ENCODE measurements at places on chromosomes 12 and 14.

DNA sequence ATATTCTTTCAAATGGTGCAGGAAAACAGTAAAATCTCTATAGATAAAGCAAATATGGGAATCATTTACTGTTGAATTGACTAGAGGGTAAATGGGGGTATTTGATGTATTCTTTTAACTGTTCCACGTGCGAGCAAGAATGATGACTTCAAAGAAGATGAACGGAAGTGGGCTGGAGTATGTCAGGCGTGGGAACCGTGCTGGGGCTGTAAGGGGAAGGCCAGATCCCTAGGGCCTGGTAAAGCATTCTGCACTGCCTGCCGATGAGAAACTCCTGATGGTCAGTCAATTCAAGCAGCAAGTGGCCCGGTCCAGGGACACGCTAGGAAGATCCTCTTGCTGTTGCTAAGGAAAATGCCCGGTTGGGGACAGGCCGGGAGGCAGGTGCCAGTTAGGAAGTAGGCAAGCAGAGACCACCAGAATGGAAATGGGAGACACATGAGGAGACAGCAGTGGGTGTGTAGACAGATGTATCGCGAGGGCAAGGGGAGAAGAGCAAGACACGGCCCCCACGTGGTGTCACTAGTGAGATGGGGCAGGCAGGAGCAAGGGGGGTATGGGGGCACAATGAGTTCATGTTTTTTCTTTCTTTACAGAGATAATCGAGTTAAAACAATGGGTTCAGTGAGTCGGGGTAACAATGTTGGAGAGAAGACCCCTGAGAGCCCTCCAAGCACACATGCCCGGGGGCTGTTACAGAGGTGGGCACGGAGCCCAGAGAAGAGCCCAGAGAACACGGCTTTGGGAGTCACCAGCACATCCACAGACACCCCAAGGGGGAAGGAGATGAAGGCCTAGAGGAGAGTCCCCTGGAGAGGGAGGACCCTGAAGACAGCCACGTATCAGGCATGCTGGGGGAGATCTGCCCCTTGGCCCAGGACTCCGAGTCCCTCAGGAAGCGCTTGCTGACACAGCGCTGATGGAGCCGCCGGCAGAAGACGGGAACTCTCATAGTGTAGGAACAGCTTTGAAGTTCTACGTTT lies 37.2 kb downstream of the FBXO21 start:
- peak; percentile 19 for DNase-seq

- DNase-seq, result peak; percentile 64
These were observed 323.4 kb downstream of the VRK1 start for GRCh38 chr14:97120611-97121031.

DNA sequence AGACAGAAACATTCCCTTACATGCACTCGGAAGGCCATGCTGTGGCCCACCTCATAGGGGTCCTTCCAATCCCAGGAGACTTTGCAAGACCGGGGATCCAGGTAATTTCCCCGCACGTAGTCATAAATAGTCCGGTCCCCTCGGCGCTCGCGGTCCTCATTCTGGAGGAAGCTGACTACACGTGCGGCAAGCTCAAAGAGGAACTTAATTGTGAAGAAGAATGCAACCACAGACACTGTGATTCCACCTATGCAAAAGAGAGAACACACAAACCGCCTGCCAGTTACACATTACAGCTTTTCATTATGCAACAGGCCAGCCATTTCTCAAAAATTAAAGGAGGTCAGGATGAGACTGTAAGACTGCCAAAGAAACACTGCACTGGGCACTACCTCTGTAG lies 28.4 kb downstream of the AREL1 start:
- DNase-seq, result peak; percentile 24

DNA sequence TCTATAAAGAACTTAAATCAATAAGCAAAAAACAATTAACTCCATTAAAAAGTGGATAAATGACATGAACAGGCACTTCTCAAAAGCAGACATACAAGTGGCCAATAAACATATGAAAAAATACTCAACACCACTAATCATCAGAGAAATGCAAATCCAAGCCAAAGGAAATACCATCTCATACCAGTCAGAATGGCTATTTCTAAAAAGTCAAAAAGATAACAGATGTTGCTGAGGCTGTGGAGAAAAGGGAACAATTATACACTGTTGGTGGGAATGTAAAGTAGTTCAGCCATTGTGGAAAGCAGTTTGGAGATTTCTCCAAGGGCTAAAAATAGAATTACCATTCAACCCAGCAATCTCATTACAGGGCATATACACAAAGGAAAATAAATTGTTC lies 234.5 kb upstream of the PLXNC1 start:
- DNase-seq, result no peak

- no peak for DNase-seq
These were observed 101.8 kb upstream of the EGLN3 start for GRCh38 chr14:34052658-34053014.

DNA sequence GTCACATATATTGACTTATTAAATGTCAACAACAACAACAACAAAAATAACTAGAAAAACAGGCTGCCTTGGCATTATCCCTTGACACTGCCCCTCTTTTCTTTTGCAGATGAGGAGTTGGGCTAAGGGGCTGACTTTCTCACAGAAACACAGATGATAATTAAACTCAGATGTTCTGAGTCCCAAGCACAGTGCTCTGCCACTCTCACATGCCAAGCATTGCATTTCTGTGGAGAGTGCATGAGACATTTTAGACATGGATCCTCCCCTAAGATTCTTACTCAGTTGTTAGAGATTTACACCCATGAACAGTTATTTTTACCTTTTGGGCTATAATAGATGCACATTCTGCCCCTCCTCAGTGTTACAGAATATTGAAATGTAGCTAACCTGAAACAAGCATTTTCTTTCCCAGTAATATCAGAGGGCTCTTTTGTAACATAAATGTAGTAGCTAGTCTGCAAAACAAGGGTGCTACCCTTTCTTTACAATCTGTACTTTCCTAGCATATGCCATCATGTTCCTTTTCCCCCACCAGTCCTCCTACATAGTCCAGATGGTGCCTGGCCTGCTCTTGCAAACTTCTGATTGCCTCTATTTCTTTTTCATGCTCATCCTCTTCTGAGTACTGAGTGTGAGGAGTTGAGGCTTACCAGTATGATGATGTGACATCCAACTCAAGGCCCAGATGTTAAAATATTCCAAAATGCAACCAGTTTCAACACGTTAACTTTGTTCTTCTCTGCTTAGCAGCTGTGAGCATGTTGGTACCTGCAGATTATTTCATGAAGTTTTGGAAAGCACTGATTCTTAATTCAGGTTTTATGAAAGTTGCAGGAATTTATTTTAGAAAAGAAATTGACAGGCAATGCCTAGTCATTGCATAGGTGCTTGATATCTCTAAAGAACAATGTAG lies 125.0 kb upstream of the ATP2B1 start:
- no peak for DNase-seq

DNA sequence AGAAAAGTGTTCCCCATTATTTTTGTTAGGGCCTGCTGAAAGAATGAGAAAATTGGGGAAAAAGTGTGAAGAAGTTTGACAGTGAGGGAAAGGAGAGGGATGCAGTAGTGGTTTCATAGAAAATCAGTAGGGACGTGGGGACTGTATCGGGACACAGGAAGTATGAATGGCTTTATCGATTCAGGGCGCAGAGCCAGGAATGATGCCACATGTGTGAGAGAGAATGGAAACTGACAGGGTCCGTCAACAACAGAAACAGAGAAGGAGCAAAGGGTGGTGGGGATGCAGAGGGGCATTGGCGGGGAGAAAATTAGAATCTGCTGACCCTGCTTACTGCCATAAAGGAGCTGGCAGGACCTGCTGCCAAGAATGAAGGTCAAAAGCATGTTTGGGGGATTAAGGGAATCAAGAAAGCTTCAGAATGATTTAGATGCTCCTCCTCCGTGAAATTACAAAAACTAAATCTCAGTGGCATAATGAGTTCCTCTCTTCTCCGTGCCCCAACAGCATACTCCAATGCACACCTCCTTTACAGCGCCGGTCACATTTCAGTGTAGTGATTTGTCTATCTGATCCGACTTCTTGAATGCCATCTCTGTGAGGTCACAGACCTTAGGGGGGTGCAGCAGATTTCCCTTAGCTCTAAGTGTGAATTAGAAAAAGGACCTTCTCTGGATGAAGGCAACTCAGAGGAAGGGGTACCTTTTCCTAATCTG lies 92.6 kb downstream of the EMP1 start:
- no peak for DNase-seq

DNA sequence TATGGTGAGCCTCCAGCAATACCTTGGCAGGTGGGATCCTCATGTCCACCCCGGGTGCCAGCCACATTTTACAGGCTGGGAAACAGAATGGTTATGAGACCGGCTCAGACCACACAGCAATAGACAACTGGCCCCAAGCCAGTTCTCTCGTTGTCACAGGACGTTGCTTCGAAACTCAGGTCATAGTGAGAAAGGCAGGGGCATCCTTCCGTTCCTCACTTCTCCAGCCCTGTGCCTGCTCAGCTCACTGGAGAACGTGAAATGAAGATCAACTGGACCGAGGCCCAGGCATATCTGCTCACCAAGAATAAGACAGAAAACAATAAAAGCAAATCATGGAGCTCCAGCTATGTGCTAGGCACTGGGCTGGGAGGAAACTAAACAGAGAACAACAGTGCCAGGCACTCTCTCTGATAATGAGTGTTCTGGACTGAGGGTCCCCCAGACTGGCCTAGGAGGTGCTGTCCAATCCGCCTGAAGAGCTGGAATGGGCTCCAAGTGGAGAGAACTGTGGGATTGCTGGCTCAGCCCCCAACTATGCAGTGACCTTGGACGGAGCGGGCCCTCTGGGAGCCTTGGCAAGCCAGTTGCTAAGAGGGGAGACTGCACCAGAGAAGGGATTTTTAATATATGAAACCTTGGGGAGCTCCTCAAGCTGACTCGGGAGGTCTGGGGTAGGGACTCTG lies 18.8 kb upstream of the FAIM2 start:
- DNase-seq, result no peak

DNA sequence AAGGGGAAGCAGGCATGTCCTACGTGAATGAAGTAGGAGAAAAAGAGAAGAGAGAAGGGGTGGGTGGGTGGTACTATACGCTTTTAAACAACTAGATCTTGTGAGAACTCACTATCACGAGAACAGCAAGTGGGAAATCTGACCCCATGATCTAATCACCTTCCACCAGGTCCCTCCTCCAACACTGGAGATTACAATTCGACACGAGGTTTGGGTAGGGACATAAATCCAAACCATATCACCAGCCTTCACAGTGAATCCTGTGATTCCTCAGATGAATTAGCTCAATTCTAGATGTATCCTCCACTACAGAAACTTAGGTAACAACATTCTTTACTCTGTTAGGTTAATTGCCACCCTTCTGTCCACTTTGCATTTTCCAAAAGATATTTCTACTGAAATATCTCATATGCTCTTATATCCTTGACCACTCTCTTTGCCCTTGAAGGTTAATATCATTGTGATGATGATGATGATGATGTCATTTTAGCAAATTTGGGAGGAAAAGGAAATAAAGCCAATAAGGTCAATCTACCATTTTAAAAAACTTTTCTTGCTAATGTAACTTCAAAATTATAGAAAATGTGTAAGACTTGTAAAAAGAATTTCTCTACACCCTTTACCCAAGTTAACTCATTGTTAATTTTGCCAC lies 23.2 kb upstream of the CCNT1 start:
- no peak for DNase-seq

DNA sequence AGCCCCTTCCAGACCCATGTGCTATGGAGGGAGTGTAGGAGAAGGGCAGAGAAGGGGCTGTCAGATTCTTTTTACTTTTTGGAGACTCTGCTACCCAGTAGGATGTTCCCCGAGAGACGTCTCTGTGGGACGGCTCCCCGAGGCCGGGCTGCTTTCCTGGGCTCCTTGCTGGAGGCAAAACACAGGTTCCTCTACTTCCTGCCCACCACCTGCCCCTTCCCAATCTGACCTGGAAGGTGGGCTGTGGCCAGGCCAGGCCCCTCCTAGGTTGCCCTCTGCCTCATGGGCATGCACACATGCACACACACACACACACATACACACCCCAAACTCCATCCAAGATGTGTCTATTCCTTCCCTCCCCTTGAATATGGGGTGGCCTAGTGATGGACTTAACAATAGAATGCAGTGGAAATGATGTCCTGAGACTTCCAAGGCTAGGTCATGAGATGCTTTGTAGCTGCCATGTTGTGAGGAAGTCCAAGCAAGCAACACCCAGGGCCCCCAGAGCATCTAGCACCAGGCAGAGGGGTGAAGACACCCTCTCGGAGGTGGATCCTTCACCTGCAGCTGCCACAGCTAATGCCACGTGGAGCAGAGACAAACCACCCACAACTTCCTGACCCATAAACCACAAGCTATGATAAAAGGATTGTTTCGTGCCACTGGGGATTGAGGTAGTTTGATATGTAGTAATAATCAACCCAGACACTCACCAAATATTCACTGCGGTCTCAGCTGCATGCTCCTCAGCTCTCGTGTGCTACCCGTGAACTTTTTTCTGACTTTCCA lies 1.6 kb upstream of the ASB2 start:
- peak; percentile 81 for DNase-seq

DNA sequence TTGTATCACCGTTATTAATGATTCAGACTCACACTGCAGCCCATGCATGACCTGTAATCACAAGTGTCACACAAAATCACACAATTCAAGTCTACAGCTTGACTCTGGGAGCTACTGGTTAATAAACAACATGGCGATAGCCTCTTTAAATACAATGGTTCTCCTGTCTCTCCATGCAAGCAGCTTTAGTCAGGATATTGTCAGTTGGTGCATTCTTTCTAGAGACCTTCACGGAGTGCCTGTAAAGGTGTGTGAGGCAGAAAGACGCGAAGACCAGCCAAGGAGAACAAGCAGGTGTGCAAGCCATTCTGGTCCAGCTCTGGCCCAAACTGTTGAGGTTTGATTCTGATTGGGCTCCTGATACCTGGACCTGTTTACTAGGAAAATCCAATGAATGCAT lies 40.0 kb upstream of the FOXN3 start:
- no peak for DNase-seq

DNA sequence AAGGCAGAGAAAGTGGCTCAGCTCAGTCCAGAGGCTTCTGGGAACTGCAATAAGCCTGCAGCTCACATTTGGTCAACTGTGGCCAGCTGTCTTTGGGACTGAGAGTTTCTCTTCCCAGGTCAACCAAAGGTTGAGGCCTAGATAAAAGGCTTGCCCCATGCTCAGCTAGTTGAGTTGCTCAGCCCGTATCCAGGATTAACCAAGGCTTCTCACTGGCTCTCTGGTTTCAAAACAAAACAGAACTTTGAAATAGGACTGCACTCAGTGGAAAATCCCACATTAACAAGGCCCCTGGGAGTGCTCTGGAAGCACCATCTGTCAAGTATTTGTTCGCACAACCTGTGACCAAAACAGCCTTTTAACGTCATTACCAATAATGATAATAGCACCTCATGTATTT lies 40.3 kb upstream of the NUAK1 start:
- DNase-seq, result no peak

- DNase-seq, result no peak
These were observed 5.2 kb upstream of the SLC8B1 start for GRCh38 chr12:113340061-113340460.

- DNase-seq, result no peak
These were observed 344.0 kb downstream of the TMEM132D start for GRCh38 chr12:129559776-129560175.

- no peak for DNase-seq
These were observed 7.2 kb downstream of the MYL6 start for GRCh38 chr12:56165369-56165768.

DNA sequence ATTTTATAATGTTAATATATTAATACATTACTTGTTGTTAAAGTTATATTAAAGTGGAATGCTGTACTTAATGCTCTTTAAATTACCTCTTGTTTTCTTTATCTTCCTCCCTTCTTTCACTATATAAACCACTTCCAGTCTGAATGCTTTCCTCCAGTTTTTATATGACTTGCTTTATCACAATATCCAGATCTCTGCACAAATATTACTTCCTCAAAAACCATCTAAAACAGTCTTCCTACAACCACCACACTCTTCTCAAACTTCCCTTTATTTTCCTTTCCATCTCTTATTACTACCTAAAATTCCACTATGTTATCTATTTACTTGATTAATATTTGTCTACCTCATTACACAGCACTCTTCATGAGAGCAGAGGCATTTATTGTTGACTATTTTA lies 956.6 kb downstream of the LRFN5 start:
- DNase-seq, result no peak
